ENCODE measurements at places on chromosomes 1 and 21. TPM values are rescaled to one million over a fixed set of nuclear protein-coding genes. Genes with fewer than 3 reads are reported as not detected.
A peak's percentile ranks its signal among the peaks of the same experiment; 100 is the strongest.

Gene CCDC190
- not detected for total RNA-seq

Gene GJA4
- not detected for total RNA-seq

DNA sequence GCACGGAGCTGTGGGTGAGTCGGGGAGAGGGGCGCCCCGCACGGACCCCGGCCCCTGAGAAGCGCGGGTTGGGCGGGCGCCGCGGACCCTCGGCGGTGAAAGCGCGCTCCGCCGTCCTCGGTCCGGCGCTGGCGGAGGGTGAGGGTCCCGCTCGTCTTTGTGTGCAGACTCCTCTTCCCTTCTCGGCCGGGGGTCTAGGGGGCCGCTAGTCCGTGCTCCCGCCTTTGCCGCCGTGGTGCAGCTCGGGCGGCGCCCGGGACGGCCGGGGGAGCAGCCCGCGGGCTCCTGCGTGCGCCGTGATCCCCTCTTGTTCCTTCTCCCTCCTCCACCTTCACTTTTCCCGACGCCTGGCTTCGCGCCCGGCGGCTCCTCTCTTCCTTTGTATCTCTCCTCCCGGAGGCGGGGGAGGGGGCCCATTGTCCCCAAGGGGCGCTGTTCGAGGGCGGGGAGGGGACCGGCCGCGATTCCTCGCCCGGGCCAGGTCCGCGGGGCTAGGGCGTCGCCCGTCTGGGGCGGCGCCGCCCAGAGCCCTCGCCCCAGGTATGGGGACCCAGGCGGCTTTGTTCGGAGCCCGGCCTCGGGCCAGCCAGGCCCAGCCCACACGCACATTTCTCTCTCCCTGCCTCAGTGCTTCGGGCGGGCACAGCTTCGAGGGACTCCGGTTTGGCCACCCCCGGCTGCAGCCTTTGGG, 519 bp downstream of the FNBP1L start:
- H3K27ac ChIP-seq: peak overlapping the region; percentile 85
- H3K36me3 ChIP-seq: peaks cover 2% of the 10 kb centered on the region
- H3K4me1 ChIP-seq: peaks cover 6% of the 10 kb centered on the region
- no peaks in the 10 kb centered on the region for H3K27me3 ChIP-seq

GRCh38 chr1:41192456-41193178, 49.5 kb downstream of the SCMH1 start:
- no peaks in the 10 kb centered on the region for H3K4me1 ChIP-seq
- no peak for DNase-seq
- H3K4me3 ChIP-seq: no peak overlapping the region

GRCh38 chr1:172040466-172040865, 199.2 kb downstream of the DNM3 start:
- H3K4me3 ChIP-seq: no peak overlapping the region
- H3K36me3 ChIP-seq: no peaks in the 10 kb centered on the region
- no peaks in the 10 kb centered on the region for H3K4me1 ChIP-seq
- DNase-seq: no peak

Gene AMIGO1
- total RNA-seq: 0.64 TPM

DNA sequence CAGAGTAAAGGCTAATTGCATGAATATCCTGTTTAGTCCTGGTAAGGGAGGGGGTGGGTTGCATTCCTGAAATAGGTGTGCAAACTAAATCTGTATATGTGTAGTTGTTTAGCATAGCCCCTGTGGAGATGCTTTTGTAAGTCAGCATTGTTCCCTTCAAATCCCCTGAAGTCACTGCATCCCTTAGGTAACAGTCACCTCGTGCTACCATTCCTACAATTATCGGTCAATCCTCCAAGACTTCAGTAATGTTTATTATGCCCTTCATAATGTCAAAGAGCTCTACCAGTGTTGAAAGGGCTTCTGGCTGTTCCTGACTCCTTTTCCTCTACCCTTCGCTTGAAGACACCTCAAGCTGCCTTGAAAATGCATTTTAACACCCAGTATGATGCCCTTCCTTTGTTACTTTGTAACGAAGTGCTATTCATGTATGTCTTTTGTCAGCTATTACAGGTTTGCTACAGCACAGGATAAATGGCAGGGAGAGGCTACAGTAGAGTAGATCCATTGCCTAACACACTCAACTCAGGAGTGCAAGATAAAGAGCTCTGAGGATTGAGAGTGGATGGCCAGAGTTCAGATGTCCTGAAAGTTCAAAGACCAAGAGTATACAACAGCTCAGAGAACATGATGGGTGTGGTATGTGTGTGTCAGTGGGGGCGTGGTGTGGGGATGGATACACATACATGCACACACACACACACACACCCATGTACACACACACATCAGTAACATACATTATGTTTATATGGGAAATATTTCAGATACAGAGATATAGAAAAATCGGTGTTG, 27.4 kb upstream of the FOXD3 start:
- H3K27me3 ChIP-seq: no peaks in the 10 kb centered on the region
- H3K36me3 ChIP-seq: no peaks in the 10 kb centered on the region
- DNase-seq: no peak
- no peak overlapping the region for H3K4me3 ChIP-seq

- no peak for DNase-seq
- H3K27ac ChIP-seq: no peak overlapping the region
- H3K4me1 ChIP-seq: peaks cover 8% of the 10 kb centered on the region
- H3K36me3 ChIP-seq: no peaks in the 10 kb centered on the region
- H3K27me3 ChIP-seq: peaks cover 5% of the 10 kb centered on the region
These were observed 15.0 kb upstream of the LEMD1 start for GRCh38 chr1:205436776-205437410.

DNA sequence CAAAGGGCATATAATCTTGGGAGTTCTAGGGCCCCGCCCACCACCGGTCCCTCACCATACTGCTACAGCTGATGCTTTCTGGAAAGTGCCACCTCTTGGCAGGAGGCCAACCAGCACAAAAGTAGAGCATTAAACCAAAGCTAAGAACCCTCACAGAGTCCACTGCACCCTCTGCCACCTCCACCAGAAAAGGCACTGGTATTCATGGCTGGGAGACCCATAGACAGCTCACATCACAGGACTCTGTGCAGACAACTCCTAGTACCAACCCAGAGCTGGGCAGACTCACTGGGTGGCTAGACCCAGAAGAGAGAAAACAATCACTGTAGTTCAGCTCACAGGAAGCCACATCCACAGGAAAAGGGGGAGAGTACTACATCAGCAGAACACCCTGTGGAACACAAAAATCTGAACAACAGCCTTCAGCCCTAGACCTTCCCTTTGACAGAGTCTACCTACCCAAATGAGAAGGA, 10.8 kb downstream of the THEM4 start:
- no peaks in the 10 kb centered on the region for H3K36me3 ChIP-seq
- H3K27me3 ChIP-seq: no peaks in the 10 kb centered on the region
- no peak for DNase-seq
- no peak overlapping the region for H3K27ac ChIP-seq
- H3K4me3 ChIP-seq: no peak overlapping the region

- no peak overlapping the region for H3K4me3 ChIP-seq
- H3K27me3 ChIP-seq: no peaks in the 10 kb centered on the region
- no peaks in the 10 kb centered on the region for H3K4me1 ChIP-seq
- H3K36me3 ChIP-seq: no peaks in the 10 kb centered on the region
- no peak for DNase-seq
- H3K27ac ChIP-seq: no peak overlapping the region
These were observed 39.3 kb upstream of the LRRC7 start for GRCh38 chr1:69528376-69528775.

- H3K27me3 ChIP-seq: no peaks in the 10 kb centered on the region
- H3K36me3 ChIP-seq: no peaks in the 10 kb centered on the region
- H3K27ac ChIP-seq: no peak overlapping the region
- H3K4me1 ChIP-seq: no peaks in the 10 kb centered on the region
- no peak overlapping the region for H3K4me3 ChIP-seq
- DNase-seq: no peak
These were observed 33.9 kb downstream of the RUNX3 start for GRCh38 chr1:24896176-24896575.

DNA sequence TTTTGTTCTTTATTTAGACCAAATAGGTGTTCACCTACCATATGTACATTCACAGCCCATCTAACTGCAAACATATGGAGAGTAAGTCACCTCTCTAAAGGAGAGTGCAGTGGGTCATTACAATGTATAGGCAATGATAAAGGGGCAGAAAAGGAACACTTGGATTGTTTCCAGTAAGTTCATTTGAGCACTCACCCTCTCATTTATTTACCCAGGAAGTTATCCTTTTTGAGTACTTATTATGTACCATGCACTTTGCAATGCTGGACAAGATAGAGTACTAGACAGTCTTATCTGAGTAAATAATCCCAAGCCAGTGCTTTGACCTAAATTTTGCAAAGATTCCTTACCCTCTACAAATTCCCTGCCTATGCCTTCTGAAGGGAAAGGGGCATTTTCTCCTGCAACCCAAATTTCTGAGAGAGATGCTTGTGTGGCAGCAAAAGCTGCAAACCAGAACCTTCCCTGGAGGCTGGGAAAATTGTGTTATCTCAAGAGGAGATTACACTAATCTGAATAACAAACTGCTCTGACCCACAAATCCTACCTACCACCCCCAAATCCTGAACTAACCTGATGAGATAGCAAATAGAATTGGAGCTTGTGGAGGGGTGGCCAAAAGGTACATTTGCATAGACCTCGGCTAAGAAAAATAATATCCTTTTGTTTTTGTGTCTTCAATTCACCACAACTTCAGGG, 18.6 kb upstream of the RGS8 start:
- H3K27me3 ChIP-seq: peaks cover 3% of the 10 kb centered on the region
- H3K4me3 ChIP-seq: no peak overlapping the region
- no peaks in the 10 kb centered on the region for H3K36me3 ChIP-seq
- no peaks in the 10 kb centered on the region for H3K4me1 ChIP-seq
- no peak overlapping the region for H3K27ac ChIP-seq
